ENCODE measurements at places on chromosomes 5 and 9.

- peak; percentile 80 for DNase-seq
Observed at GRCh38 chr9:35114840-35115628, 628 bp downstream of the ATOSB start.

DNA sequence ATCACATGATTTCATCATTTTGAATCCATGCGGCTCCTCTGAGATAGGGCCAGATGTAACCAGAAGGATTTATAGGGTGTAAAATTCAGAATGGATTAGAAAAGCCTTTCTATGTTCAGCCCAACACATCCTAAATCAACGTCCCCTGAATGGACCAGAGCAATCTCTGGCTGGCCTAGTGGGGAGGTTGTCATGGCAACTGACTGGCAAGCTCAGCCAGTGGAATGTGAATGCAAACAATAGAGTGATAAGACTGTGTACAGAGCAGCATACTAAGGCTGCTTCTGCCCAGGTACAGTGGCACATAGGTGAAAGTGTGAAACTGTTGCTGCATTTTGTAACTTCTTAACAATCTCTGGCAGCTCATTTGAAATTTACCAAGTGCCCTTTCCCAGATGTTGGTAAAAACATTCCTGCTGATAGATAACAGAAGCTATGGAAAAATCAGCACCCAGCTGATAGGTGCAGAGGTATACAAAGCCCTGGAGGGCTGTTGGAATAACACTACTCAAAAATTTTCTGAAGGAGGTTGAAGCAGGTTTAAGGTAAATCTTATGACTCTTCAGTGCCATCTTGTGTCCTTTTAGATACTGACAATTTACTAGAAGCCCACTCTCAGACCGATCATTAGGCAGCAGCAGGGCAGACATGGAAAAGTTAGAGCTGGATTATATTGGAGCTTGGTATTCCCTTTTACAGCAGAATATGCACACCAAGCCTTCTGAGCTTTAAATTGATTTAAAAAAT, 267.2 kb downstream of the RAB3C start:
- peak; percentile 54 for DNase-seq

DNA sequence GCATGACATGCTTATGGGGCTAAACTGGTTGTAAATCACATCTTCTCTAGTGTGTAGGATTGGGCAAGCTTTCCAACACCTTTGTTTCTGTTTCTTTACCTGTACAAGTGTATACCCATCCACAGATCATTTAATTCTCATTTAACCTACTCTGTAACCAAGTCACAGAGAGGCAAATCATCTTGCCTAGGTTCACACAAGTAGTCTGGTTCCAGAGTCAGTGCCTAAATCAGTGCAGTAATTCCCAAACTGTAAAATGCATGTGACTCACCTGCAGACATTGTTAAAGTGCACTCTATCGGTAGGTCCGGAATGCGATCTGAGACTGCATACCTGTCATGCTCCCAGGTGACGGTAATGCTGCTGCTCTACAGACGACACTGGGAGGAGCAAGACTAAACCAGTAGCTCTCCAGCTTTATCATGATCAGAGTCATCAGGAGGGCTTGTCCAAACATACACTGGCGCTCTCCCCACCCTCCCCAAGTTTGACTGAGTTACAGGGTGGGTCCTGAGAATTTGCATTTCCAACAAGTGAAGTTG, 107.9 kb upstream of the FREM1 start:
- no peak for DNase-seq

DNA sequence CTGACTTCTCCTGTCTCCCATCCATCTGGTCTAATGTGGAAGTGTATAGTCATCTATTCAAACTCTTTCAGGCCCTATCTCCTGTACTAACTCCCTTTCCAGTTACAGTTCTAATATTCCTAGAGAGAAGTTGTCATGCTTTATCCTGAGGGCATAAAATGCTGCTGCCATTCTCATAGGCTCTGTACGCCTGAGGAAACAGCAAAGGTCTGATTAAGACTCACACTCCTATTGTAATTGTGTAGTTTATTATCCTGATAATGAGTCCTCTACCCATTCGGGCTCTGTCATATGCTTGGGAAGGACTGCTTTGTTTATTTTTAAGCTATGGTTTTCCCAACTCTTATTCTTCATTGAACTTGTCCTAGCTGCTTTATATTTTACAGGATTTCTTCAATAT, 290.4 kb downstream of the TMEM38B start:
- no peak for DNase-seq

GRCh38 chr9:72807765-72808445, 144.9 kb downstream of the ALDH1A1 start:
- DNase-seq = no peak

DNA sequence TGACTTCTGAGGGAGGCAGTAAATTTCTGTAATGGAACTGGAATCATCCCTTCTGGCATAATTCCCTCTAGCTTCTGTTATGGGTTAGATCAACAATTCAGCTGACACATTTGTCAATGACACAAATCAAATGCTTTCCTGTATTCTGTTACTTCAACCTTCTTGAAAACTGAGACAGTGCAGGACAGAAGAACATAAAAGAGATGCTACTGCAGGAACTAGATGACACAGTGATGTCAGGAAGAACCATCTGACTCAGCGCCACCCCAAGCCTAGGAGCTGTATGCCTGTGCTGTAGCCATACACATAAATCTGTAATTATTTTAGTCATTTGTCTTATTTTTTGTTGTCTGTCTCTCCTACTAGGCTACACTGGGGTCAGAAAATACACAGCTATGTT, 18.2 kb upstream of the CEP120 start:
- DNase-seq = no peak

DNA sequence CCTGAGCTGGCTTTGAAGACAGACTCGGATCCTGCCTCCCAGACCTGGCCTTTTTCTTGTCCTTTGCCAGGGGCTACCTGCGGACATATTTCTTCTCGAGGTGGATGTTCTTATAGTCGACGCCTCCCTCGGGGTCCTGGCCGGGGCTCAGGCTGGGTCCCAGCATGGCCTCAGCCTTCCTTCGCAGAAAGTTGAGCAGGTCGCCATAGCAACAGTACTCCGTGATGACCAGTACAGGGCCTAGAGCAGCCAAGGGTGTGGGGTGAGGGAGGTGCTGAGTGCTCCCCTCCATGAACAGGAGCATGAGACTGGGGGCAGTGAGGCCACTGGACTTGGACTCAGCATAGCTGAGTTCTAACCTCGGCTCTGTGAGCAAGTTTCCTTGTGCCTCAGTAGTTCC, 26.7 kb downstream of the CSF1R start:
- no peak for DNase-seq

DNA sequence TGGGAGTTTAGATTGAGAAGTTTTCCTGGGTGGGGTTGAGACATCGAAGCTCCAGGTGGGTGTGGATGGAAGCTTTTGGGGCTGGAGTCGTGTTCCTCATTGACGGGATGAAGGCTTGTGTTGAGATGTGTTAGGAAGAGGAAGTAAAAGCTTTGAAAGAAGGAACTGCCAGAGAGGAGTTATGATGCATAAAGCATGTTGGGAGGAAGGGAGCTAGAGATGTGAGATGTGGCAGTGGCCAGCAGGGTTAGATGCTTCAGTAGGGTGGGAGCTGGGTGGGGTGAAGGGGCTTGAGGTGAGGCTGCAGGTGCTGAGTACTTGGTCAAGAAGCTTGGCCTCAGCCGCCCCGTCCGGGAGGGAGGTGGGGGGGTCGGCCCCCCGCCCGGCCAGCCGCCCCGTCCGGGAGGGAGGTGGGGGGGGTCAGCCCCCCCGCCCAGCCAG, 56.7 kb downstream of the HSPA4 start:
- peak; percentile 67 for DNase-seq

DNA sequence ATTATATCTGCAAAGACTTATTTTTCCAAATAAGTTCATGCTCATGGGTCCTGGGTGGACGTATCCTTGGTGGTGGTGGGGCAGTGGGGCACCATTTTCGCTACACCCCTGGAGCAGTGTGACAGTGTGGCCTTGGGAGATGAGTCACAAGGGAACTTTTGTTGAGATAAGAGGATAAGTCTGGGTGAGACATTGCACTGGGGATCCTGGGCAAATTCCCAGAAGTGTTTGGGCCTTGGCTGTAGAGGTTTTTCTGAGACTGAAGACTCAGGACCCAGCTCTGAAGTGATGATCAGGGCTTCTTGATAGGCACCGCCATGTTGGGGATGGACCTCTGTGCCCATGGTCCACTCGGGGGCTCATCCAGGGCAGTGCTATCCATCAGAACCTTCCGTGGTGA, 149.4 kb downstream of the MACROH2A1 start:
- DNase-seq = no peak

- peak; percentile 88 for DNase-seq
Observed at GRCh38 chr5:14727428-14727865, 62.9 kb downstream of the OTULIN start.

DNA sequence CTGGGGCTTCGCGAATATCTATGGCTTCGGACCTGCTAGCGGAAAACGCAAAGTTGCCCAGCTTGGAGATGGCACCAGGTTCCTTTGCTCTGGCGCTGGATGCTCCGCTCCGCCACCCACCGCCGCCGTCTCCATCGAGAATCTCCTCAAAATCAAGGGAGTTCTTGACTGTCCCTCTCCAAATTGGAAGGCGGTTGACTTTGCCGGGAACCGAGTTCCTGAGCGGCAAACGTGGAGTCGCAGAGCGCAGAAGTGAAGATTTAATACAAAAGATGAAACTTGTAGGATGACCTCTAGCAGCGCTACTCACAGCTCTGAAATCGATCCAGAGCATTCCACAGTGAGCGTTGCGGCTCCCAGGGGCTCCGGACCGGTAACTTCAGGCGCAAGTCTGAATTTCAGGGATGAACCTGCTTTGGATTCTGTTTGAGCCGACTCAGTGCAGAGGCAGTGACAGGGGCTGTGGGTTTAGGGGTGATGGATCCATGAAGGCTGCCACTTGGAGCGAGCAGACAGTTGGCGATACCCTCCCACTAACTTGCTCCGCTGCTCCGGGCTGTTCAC, 1641.5 kb upstream of the C9orf72 start:
- no peak for DNase-seq

DNA sequence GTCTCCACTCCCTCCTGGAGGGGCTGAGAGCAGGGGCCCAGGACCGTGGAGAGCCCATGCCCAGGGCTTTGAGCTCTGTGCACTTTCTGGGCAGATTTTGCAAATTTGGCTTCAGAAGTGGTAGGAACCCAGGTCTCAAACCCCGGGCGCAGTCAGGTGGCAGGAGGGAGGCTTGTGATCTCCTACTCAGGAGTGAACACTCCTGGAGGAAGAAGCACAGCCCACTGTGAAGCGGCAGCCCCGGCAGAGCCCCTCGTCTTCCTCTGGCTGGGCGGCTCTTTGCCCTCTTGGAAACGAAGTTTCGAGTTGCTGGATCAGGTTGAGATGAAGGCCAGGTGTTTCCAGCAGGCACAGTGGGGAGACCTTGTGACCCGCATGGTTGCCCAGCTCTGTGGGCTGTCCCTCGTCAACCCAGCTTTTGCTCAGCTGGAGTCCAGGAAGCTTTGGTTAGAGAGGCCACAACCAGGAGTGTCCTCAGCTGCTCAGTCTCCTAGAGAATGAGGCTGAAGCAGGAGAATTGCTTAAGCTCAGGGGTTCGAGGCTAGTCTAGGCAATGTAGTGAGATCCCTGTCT, 48.5 kb downstream of the WNK2 start:
- no peak for DNase-seq

- DNase-seq = no peak
Observed at GRCh38 chr5:119445544-119445943, 6.8 kb upstream of the HSD17B4 start.

DNA sequence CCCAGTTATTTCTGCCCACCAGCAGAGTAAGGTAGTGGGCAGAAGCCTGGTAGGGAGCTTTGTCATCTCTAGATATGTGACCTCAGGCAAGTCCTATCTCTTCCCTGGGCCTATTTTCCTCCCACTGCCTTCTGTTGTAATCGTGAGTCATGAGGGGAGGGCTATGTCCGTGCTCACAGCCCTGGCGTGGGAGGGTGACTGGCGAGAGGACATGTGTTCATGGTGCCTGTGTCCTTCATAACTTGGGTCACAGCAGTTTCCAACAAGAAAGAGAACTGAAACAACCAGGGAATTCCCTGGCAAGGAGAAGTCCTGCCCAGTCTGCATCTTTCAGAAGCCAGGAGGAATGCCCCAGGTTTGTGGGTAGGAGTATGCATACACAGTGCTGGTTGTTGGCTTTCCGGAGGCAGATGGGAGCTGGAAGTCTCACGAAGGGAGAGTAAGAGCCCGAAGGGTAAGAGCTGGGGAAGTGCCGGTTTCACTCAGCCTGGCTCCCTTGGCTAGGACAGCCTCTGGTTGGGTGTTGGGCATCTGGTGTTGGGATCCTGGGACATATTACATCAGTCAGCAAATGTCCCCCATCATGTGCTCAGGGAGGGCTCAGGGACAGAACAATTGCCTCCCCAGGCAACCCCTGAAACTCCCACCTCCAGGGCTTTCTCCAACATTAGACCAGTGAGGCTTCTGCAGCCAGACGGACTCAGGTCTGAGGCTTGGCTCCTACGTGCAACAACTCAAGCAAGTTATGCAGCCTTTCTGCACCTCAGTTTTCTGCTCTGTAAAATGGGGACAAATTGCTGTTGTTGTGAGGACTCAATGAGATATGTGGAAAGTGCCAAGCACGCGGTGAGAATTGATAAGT, 4.3 kb upstream of the TIFAB start:
- DNase-seq = peak; percentile 99

- peak; percentile 61 for DNase-seq
Observed at GRCh38 chr9:694403-695154, 146.9 kb upstream of the DMRT1 start.
